ENCODE measurements at places on chromosomes 7 and 10. TPM values are rescaled to one million over a fixed set of nuclear protein-coding genes. Genes with fewer than 3 reads are reported as not detected.
A peak's percentile ranks its signal among the peaks of the same experiment; 100 is the strongest.

DNA sequence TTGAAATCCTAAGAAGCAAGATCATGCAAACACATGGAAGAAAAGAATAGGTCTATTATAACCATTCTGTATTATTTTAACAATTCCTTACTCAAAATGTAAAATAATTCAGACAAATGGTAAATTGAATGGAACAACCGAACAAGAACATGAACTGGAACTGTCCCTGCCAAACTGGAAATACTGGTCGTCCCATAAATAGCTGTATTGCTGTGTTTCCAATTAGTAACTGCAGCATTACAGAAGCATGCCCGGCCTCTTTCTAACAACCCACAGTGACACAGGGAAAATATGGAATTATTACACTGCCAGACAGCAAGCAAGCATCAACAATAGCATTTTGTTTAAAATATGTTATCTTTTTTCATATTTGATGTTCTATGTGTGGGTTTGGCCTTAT is 1138.5 kb upstream of the PHF14 start:
- DNase-seq: no peak

- no peak for DNase-seq
These were observed 272.4 kb upstream of the BMPER start for GRCh38 chr7:33632840-33633525.

GRCh38 chr7:102415685-102416225 is 17.6 kb upstream of the ORAI2 start:
- DNase-seq: peak; percentile 41

The SLC18A2 gene
- total RNA-seq: 0.20 TPM

The SPDYE2 gene
- 0.55 TPM for total RNA-seq

DNA sequence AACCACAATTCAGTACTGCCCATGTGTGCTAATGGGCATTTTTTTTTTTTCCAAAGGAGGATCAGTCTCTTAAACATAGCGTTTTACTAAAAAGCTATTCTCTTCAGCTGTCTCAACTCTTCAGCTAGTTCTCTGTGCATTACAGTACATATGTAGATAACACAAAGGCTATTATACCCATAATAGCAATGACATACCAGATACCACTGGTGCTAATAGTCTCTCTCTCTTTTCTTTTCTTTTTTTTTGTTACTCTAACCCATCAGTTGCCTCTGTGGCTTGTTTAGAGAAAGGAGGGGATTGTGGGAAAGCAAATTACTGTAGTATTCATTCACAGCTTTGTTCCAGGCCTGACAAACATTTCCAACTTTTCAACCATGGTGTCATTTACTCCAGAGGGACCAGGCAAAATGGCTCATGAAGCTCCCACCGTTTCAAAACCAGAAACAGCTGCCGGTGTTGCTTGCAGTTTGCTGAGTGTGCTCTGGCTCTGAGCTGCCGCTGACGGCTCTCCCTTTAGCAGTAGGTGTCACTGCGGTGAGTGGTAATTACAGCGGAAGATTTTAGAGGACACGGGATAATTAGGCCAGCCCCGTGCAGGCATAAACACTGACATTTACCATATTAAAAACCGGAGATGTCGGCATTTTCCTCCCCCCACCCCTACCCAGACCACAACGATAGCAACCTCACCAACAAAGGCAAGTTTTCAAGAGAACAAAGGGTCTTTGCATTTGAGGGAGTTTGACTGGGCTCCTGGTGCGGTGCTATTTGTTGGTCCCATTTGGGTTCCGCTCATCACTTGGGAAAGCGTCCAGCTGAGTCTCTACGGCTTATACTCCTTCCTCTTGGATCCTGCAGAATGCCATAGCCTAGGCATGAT is 1005.5 kb downstream of the KCNMA1 start:
- DNase-seq: no peak

- DNase-seq: no peak
These were observed 141.3 kb upstream of the VKORC1L1 start for GRCh38 chr7:65731562-65732035.

The CDNF gene
- 0.62 TPM for total RNA-seq

- DNase-seq: no peak
These were observed 17.6 kb upstream of the AOAH start for GRCh38 chr7:36741866-36742265.

- no peak for DNase-seq
These were observed 31.3 kb downstream of the TMEM270 start for GRCh38 chr7:73892003-73892999.

DNA sequence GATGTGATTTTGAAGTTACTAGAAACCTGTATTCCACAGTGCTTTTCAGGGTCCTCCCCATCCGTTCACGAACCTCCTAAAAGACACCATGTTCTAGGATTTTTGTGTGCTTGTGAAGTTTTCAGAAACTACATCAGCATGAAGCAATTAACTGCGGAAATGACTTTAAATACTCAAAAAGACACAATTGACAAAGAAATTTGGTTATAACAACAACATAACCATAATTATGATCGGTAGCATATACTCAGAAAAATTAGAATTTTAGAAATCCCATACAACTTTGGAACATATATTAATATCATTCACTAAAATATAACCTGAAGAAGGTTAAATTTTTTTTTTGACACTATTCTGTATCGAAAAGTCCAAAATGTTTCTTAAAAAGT is 43.8 kb upstream of the FAM20C start:
- DNase-seq: no peak

DNA sequence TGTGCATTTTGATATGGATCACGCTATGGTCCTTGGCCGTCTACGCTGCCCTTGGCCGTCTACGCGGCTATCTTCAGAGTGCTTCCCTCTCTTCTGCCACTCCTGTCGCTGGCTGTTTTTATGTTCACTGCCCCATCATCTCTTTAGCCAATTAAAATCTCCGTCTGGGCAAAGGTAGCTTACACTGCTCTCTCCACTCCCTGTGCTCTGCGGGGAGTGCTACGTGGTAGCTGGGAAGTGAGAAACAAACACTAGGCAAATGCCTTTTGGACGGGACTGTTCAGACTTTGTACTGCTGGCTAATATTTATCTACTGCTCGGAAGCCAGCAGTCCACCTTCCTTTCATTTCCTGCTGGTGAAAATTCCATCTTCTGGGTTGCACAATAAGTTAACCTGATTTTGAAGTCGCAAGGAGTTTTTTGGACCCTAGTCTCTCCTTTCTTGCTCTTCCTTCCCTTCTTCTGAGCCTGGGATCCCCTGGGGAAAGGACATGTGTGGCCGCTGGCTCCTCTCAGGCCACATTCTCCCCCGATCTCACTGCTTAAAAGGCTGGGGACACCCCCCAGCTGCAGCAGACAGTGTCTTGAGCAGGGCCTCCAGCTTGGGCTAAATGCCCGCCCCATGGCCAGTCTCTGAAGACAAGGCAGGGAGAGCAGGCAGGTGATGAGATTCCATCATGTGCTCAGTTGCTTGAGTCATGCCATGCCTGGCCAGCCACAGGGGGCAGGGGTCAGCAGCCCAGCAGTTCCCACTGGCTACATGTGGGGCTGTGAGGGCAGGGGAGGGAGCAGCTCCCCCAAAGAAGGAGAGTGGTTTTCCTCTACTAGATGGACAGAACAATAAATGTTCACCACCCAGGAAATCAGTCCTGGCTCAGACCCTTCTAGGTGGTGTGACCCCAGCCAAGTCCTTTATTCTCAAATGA is 25.5 kb upstream of the RBM33 start:
- DNase-seq: no peak

The OR2A42 gene
- total RNA-seq: not detected

DNA sequence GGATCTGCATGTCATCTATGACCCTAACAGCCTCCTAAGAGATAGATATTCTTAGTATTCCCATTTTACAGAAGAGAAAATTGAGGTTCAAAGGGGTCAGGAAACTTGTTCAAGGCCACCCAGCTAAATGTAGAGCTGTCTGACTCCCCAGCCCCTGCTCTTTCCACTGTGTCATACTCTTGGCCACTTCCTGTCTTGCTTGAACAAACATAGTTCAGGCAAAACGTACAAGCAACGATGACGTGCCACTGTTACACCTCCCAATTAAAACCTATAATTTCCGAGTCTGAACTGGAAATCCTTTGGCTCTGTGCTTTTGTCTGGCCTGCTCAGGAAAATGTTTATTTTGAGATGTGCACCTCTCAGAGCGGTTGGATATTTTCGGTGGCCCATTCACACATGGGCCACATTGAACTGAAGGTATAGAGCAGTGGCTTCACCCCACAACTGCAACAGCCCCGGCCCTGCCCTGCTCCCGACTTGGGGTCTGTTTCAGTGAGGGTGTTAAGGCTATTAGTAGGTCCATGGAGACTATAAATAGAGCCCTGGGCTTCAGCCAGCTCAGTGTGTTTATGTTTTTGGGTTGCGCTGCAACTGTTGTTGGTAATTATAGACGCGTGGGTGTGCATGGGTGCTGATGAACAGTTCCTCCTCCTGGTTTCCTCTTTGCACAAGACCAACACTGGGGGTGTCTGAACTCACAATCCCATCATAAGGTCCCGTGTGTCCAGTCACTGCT is 172.3 kb upstream of the ADO start:
- DNase-seq: no peak

The EVX1 gene
- 0.21 TPM for total RNA-seq

All from T-helper 17 cell (primary cell).